ENCODE measurements at places on chromosomes 12 and 14.

- DNase-seq, result no peak
These were observed 118.1 kb downstream of the CMAS start for GRCh38 chr12:22164139-22164538.

DNA sequence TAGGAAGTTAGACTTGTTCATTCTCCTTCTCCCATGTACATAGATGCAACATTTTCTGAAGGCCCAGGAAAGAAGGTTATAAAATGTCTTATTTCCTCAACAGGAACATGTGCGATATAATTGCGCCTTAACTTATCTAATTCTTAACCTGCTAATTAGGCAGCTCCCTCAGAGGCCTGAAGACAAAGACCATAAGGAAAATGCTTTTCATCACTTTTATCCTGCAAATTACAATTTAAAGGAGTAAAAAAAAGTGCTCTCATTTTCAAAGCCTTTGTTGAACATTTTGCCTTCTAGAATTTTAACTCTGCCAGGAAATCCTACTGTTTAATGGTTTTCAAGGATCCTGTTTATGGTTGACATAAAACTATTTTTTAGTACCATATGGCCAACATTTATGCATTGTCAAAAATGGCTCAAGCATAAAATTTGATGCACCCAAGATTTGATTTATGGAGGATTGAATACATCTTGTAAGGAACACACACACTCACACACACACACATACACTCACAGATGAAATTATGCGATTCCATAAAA, 660.4 kb upstream of the TMEM132C start:
- no peak for DNase-seq

- no peak for DNase-seq
These were observed 5.2 kb downstream of the FMNL3 start for GRCh38 chr12:49702009-49702408.

GRCh38 chr14:54928216-54928615, 25.6 kb upstream of the GCH1 start:
- no peak for DNase-seq

- DNase-seq, result no peak
These were observed 99.6 kb downstream of the SLC38A6 start for GRCh38 chr14:61080591-61081010.

GRCh38 chr14:68513838-68514607, 278.8 kb downstream of the ZFP36L1 start:
- no peak for DNase-seq

DNA sequence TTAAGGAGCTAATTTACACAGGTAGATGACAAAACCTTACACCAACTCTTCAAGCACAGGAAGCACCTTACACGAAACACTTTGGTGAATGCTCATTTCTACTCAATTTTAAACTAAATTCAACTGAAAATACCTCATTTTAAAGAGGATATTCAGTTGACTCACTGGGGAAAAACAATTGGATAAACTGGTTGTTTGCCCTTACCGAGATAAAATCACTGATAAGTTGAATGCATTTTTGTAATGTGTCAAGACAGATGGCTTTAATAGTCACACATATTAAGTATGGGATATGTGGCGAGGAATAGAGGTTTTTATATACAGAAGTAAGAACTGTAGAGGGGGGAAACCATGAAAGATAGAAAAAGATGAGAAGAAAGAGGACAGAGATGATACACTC, 105.4 kb downstream of the HMGA2 start:
- no peak for DNase-seq

DNA sequence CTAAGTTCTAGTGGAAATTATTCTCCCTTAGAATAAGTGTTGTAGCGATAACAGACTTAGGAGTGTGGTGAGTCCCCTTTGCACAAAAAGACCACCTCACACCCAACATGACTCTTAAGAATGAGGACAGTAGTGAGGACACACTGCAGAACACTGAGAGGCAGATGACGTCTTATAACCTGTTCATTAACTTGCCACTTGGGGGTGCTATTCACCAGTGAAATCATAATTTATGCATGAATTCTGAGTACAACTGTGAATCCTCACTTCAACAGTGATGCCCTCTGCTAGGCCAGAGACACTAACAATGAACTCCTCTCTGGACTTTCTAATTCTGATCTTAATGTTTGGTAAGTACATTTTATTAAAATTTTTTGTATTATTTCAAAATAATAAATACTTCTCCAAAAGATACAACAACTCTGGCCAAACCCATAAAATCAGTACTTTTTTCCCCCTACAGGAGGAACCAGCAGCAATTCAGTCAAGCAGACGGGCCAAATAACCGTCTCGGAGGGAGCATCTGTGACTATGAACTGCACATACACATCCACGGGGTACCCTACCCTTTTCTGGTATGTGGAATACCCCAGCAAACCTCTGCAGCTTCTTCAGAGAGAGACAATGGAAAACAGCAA, 274.7 kb downstream of the DAD1 start:
- no peak for DNase-seq

DNA sequence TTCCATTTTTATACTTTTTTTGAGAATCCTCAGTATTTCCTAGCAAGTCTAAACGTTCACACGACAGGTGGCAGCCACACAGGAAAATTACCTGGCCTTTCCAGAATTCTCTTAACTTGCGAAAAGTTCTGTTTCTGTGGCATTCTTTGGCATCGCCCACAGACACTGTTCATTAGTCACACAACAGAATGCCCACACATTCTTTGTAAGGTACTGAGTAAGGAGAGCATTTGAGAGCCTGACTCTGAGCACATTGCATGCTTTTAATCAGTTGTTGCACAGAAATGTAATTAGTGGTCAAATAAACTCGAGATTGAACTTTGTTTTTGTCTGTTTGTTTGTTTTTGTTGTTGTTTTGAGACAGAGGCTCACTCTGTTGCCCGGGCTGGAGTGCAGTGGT, 52.4 kb downstream of the LMNTD1 start:
- DNase-seq, result no peak

GRCh38 chr12:54222609-54223008, 33.8 kb upstream of the SMUG1 start:
- DNase-seq, result no peak

GRCh38 chr12:29286081-29286790, 94.7 kb downstream of the ERGIC2 start:
- DNase-seq, result no peak

DNA sequence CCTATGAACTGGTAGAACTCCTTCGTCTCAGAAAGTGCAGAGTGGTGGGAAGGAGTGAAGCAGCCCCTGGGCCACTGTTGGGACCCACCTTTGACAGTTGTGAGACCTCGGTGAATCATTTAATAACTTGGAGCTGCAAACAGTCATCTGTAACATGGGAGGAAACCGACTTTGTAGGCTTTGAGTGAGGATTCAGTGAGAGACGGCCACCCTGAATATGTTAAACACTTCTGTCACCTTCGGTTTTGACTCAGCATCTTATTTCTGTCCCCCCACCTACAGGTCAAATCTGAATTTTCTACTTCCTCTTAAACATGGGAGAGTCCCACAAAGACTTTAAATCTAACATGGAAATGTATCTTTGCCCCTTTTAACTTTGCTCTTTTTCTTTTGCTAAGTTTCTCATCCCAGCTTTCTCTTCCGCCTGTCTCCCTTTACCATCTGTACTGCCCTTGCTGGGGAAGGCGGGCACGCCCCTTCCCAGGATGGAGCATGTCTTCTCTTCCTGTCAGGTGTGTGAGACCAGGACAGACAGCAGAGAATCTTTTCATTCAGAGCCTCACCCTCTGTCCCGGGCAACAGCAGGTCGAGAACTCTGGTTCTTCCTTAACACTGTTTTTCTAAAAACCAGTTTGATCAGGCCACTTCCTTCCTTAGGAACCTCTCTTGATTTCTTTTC, 37.1 kb downstream of the ZC3H14 start:
- no peak for DNase-seq

- no peak for DNase-seq
These were observed 32.5 kb upstream of the FGF23 start for GRCh38 chr12:4412056-4412455.

DNA sequence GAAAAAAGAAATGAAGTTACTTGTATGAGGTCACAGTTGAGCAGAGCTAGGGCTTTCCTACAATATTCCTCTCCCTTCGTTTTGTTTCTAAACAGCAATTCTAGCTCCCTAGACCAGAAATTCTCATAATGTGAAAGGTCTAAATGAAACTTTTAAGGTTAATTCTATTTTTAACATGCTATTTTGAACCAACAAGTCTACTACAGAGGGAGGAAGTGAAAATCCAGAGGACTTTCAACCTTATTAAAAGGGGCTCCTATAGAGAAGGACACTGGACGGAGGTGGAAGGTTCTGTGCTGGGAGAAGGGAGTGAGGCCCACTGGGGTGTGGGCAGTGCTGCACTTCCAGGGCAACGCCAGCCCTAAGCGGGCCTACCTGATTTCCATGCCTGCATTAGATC, 13.4 kb downstream of the GSG1 start:
- DNase-seq, result no peak

DNA sequence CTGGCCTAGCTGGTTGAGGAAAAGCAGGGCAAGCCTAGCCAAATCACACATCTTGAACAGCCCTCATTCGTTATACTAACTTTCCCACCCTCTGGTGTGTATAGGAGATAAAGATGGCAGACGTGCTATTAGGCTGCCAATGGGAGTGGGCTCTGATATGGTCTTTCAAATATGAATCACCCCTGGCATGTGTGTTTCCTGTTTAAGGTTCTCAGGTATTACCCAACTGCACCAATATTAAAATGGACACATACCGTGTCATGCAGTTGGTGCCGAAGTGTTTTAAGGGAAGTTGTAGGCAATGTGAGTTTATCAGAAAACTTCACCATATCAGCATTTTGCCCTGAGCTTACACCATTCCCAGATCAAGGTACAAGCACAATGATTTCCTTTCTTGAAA, 33.4 kb downstream of the CHST11 start:
- no peak for DNase-seq
